ENCODE measurements at places on chromosomes 5 and 9.

GRCh38 chr5:176888016-176888864 is 10.9 kb downstream of the HK3 start:
- no peak overlapping the region for H3K27ac ChIP-seq
- H3K27me3 ChIP-seq: no peaks in the 10 kb centered on the region
- H3K4me3 ChIP-seq: no peak overlapping the region
- H3K4me1 ChIP-seq: no peaks in the 10 kb centered on the region
- H3K36me3 ChIP-seq: no peaks in the 10 kb centered on the region

DNA sequence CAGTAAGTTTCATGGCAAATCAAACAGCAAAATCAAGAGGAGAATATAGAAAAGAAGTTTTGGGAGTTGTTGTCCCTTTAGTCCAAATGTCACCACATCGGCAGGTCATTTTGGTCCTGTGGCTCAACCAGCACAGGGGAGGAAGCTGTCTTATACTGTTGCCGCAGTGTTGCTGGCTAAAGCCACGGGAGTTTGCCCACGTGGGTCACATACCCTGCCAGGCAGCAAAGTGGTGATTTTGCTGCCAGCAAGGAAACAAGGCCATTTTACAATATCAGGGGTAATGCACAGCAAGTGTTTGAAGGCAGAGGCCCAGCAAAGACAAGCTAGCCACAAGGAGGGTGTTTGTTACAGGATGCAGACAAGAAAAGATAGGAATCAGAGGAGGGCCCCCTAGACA is 14.5 kb downstream of the GABRA6 start:
- no peak overlapping the region for H3K27ac ChIP-seq
- H3K4me1 ChIP-seq: no peaks in the 10 kb centered on the region
- no peak overlapping the region for H3K4me3 ChIP-seq
- no peak for DNase-seq
- H3K27me3 ChIP-seq: no peaks in the 10 kb centered on the region
- H3K36me3 ChIP-seq: no peaks in the 10 kb centered on the region

DNA sequence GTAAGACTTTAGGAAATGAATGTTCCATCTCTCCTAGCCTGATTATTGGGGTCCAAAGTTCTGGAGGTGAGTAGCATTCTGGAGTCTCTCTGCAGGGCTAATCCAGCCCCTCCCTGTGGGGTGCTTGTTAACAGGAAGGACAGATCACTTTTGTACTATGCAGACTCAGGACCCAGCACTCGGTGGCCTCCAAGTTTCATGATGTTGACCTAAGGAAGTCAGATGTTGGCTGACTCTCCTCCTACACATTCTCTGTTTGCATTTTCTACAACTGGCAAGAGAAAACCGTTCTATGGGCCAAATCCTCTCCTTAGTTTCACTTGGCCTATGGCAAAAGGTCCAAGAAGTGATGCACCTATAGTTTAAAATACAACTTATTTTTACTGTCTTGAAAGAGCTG is 5.5 kb upstream of the PDE8B start:
- no peak overlapping the region for H3K4me3 ChIP-seq
- no peaks in the 10 kb centered on the region for H3K27me3 ChIP-seq
- H3K4me1 ChIP-seq: no peaks in the 10 kb centered on the region
- H3K27ac ChIP-seq: no peak overlapping the region
- DNase-seq: no peak

DNA sequence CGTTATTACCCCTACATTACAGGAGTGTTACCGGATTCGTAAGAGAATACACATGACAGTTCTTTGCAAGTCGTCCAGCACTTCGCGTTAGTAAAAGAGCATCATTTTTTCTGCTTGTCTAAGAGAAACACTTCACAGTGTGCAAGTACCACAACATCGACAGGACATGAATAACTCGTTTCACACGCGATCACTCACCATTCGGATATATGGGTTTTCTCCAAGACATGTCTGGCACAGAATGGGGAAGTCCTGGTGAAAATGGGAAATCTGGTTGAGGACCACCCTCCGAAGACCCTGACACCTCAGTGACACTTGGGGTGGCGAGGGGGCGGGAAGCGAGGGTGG is 642 bp downstream of the RBM22 start:
- peak overlapping the region; percentile 84 for H3K4me3 ChIP-seq
- H3K4me1 ChIP-seq: peaks cover 7% of the 10 kb centered on the region
- H3K36me3 ChIP-seq: peaks cover 38% of the 10 kb centered on the region
- H3K27ac ChIP-seq: peak overlapping the region; percentile 97
- H3K27me3 ChIP-seq: no peaks in the 10 kb centered on the region
- DNase-seq: no peak

GRCh38 chr5:127444171-127444570 is 73.3 kb upstream of the PRRC1 start:
- H3K27ac ChIP-seq: no peak overlapping the region
- H3K36me3 ChIP-seq: no peaks in the 10 kb centered on the region
- H3K4me1 ChIP-seq: no peaks in the 10 kb centered on the region
- DNase-seq: no peak
- no peak overlapping the region for H3K4me3 ChIP-seq

DNA sequence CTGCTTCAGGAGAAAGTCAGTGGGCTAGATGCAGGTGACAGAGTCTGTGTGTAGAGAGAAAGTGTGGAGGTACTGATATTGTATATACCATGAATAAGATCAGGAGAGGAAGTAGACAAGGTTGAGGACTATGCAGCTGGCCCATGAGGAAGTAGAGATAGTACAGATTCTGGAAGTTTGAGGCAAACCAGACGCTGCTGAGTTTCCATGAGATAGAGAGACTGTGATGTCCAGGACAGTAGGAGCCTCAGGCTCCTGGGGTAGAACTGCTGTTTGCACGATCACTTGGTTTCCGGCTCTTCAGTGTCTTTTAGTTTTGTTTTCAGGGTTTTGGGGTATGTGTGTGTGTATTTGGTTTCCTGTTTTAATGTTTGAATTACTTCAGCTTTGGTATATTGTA is 13.6 kb downstream of the OTULINL start:
- no peak overlapping the region for H3K4me3 ChIP-seq
- H3K27me3 ChIP-seq: no peaks in the 10 kb centered on the region
- H3K36me3 ChIP-seq: no peaks in the 10 kb centered on the region

GRCh38 chr5:62574599-62574998 is 4.0 kb upstream of the LRRC70 start:
- no peaks in the 10 kb centered on the region for H3K36me3 ChIP-seq
- DNase-seq: no peak
- no peaks in the 10 kb centered on the region for H3K27me3 ChIP-seq
- H3K4me1 ChIP-seq: no peaks in the 10 kb centered on the region
- no peak overlapping the region for H3K4me3 ChIP-seq

DNA sequence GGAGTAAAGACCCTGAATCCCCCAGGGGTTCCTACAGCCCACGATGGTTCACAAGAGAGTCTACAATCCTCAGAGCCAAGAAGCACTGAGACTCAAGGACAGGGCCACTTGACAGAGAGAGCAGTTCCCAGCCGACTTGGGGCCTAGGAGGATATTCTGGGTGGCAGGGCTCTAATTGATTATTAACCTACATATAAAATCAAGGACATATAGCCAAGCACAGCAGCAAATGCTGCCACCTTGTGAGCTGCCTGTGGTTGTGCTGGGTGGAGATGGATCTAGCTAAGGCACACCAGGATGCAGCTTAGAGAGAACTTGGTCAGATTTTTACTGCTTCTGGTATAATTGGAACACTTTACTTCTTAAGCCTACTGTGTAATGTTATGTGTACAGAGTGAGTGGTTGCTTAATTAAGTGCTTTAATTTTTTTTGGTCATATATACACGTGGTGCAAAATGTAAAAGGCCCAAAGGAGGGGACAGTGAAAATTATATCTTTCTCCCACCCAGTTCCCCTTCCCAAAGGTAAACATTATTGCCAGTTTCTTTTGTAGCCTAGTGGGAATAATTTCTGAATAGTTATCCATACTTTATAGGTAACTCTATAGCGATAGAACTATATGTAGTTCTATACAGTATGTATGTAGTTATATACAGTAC is 78.8 kb downstream of the F2RL2 start:
- no peaks in the 10 kb centered on the region for H3K36me3 ChIP-seq
- peak overlapping the region; percentile 48 for H3K27ac ChIP-seq
- no peak overlapping the region for H3K4me3 ChIP-seq
- H3K4me1 ChIP-seq: peaks cover 62% of the 10 kb centered on the region

GRCh38 chr9:131255676-131256197 is 20.6 kb downstream of the FAM78A start:
- no peaks in the 10 kb centered on the region for H3K27me3 ChIP-seq
- DNase-seq: no peak
- peak overlapping the region; percentile 40 for H3K27ac ChIP-seq
- H3K36me3 ChIP-seq: no peaks in the 10 kb centered on the region
- H3K4me1 ChIP-seq: no peaks in the 10 kb centered on the region
- H3K4me3 ChIP-seq: no peak overlapping the region

DNA sequence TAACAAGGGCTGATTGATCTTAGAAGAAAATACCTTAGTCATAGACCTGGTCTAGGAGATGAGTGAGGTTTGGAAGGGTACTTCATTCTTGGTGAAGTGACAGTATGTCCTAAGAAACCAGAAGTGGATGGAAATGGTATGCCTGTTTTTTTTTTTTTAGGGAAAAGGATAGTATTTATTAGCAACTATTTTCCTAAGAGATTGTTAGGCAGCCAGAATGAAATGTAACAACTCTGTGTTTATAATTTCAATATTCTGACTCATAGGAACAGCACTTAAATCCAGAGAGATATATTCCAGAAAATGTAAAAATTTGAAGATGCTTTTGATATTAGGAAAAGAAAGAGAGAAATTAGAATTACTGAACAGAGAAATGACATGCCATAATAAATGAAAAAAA is 21.2 kb upstream of the ARL14EPL start:
- H3K4me3 ChIP-seq: no peak overlapping the region
- H3K4me1 ChIP-seq: no peaks in the 10 kb centered on the region
- no peak overlapping the region for H3K27ac ChIP-seq
- no peaks in the 10 kb centered on the region for H3K36me3 ChIP-seq

GRCh38 chr5:137632716-137633115 is 103.2 kb downstream of the KLHL3 start:
- no peaks in the 10 kb centered on the region for H3K27me3 ChIP-seq
- DNase-seq: no peak
- no peaks in the 10 kb centered on the region for H3K36me3 ChIP-seq
- no peaks in the 10 kb centered on the region for H3K4me1 ChIP-seq
- H3K4me3 ChIP-seq: no peak overlapping the region
- no peak overlapping the region for H3K27ac ChIP-seq

GRCh38 chr9:14538526-14538925 is 154.7 kb downstream of the ZDHHC21 start:
- DNase-seq: no peak

DNA sequence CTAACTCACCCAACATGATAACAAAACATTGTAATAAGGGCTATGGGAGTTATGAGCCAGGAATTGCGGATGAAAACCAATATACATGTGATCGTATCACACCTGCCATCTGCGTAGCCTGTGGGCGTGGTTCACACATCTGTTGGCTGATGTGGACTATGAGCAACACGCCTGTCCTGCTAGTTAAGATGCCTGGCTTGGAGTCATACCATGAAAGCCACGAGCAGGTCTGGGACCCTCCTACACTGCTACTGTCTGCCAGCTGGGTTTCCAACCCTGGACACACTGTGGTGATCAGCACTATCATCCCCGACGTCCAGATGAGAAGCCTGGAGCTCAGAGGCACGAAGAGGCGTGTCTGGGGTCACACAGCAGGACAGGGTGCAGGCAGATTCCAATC is 40.2 kb downstream of the STK10 start:
- no peak overlapping the region for H3K4me3 ChIP-seq
- no peak for DNase-seq

- no peaks in the 10 kb centered on the region for H3K27me3 ChIP-seq
- no peak for DNase-seq
- no peaks in the 10 kb centered on the region for H3K36me3 ChIP-seq
- H3K4me3 ChIP-seq: no peak overlapping the region
- no peak overlapping the region for H3K27ac ChIP-seq
- no peaks in the 10 kb centered on the region for H3K4me1 ChIP-seq
Measured at GRCh38 chr9:91158946-91159345, 202.8 kb downstream of the AUH start.

- H3K4me1 ChIP-seq: no peaks in the 10 kb centered on the region
- peaks cover 2% of the 10 kb centered on the region for H3K36me3 ChIP-seq
- H3K27me3 ChIP-seq: no peaks in the 10 kb centered on the region
- no peak overlapping the region for H3K27ac ChIP-seq
- H3K4me3 ChIP-seq: no peak overlapping the region
- no peak for DNase-seq
Measured at GRCh38 chr5:31433229-31433628, 98.7 kb downstream of the DROSHA start.

GRCh38 chr5:29113516-29113915 is 2075.1 kb upstream of the CDH9 start:
- no peaks in the 10 kb centered on the region for H3K36me3 ChIP-seq
- no peak for DNase-seq
- H3K27ac ChIP-seq: no peak overlapping the region
- no peaks in the 10 kb centered on the region for H3K27me3 ChIP-seq

GRCh38 chr9:14530841-14531240 is 162.4 kb downstream of the ZDHHC21 start:
- no peak overlapping the region for H3K4me3 ChIP-seq
- no peaks in the 10 kb centered on the region for H3K36me3 ChIP-seq
- DNase-seq: no peak
- H3K27me3 ChIP-seq: no peaks in the 10 kb centered on the region
- no peak overlapping the region for H3K27ac ChIP-seq
- H3K4me1 ChIP-seq: no peaks in the 10 kb centered on the region

DNA sequence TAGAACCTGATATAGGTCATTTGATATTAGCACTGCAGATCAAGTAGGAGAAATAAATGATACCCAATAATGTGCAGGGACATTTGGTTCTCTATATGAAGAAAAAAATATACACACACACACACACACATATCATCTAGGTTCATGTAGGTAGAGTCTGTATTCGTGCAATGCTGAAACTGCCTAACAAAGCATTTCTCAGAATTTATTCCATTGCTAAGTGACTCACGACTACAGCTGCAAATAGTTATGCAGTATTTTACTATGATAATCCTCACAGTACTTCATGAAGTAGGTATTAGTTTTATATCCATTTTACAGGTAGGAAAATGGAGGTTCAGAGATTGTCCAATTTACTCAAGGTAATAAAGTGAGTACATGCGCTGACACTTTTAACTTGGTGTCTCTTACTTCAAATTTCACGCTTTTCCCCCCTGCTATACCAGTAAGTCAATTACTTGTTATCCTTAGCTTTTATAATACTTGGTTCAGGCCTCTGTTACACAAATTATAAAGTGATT is 2.4 kb downstream of the GIN1 start:
- no peak overlapping the region for H3K4me3 ChIP-seq
- H3K4me1 ChIP-seq: no peaks in the 10 kb centered on the region
- no peaks in the 10 kb centered on the region for H3K27me3 ChIP-seq
- DNase-seq: no peak

GRCh38 chr5:164951570-164951969 is 1446.2 kb downstream of the MAT2B start:
- H3K27ac ChIP-seq: no peak overlapping the region
- H3K27me3 ChIP-seq: no peaks in the 10 kb centered on the region
- no peaks in the 10 kb centered on the region for H3K36me3 ChIP-seq
- no peaks in the 10 kb centered on the region for H3K4me1 ChIP-seq
- no peak overlapping the region for H3K4me3 ChIP-seq

- H3K4me1 ChIP-seq: peaks cover 5% of the 10 kb centered on the region
- no peak overlapping the region for H3K27ac ChIP-seq
- no peaks in the 10 kb centered on the region for H3K27me3 ChIP-seq
Measured at GRCh38 chr9:120474591-120475243, 105.2 kb downstream of the CDK5RAP2 start.

- no peaks in the 10 kb centered on the region for H3K36me3 ChIP-seq
- no peak for DNase-seq
- H3K27ac ChIP-seq: no peak overlapping the region
- no peaks in the 10 kb centered on the region for H3K27me3 ChIP-seq
Measured at GRCh38 chr9:36813154-36813553, 220.9 kb downstream of the PAX5 start.

GRCh38 chr5:93512799-93513198 is 68.2 kb downstream of the NR2F1-AS1 start:
- H3K4me1 ChIP-seq: no peaks in the 10 kb centered on the region
- H3K27ac ChIP-seq: no peak overlapping the region
- no peak for DNase-seq
- no peaks in the 10 kb centered on the region for H3K27me3 ChIP-seq
- no peak overlapping the region for H3K4me3 ChIP-seq
- no peaks in the 10 kb centered on the region for H3K36me3 ChIP-seq

Measured in right lobe of liver (tissue), 6 donors.